Aorta (tissue), 5 donors: ENCODE measurements at places on chromosomes 4 and X. TPM values are rescaled to one million over a fixed set of nuclear protein-coding genes. Genes with fewer than 3 reads are reported as not detected.

DNA sequence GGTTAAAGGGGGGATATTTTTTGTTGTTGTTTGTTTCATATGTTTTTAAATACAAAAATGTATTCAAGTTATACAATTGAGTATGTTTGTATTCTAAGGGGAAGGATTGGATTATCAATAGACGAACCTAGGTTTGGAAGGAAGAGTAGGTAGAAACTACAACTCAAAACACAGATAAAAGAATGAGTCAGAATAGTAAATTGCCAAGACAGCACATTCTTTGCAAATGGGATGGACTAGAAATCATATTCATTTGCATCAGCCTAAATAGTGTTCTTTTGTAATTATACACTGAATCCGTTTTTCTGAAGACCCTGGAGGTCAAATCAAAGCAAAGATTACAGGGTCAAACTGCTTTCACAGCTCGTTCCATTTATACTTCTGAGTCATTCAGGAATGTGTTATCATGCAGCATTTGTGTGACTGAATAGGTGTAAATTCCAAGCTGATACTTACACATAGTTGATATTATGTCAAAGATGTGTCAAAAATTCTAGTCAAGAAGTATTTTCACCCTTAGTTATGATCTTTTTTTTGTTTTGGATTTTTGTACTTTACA is 273.3 kb upstream of the FAT4 start:
- no peak for DNase-seq
- H3K27me3 ChIP-seq: no peaks in the 10 kb centered on the region
- no peaks in the 10 kb centered on the region for H3K4me1 ChIP-seq
- H3K36me3 ChIP-seq: no peaks in the 10 kb centered on the region

DNA sequence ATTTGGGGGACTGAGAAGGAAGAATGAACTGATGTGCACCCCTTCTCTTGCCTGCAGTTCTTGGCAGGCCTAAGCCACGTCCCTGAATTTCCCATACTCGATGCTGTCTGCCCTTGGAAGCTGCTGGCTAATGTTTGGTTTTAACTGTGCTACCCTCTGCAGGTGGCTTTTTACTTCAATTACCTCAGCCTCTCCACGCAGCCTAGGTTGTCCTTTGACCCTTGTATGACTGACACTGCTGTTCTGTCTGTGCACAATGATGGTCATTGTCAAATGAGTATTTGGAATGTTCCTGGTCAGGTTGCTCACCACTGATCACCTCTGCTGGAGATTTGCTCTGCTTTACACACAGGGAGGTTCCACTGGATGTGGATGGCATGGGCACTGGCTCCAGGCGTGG is 137.1 kb downstream of the ZNF518B start:
- no peaks in the 10 kb centered on the region for H3K4me1 ChIP-seq
- DNase-seq: no peak
- H3K4me3 ChIP-seq: no peak overlapping the region
- no peaks in the 10 kb centered on the region for H3K36me3 ChIP-seq

CT47B1 gene
- total RNA-seq: not detected

DNA sequence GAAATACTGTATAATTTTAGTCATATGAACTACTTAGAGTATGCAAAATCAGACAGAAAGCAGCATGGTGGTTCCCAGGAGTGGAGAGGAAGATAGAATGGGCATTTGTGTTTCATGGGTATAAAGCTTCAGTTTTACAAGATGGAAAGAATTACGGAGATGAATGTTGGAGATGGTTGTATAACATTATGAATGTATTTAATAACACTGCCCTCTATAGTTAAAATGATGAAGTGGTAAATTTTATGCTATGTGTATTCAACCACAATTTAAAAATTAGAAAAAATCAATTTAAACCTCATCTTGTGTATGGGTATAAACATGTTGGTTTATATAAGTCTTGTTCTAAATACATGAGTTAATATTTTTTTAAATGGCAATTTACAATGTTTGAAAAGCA is 521.1 kb downstream of the FSTL5 start:
- H3K4me1 ChIP-seq: no peaks in the 10 kb centered on the region
- no peaks in the 10 kb centered on the region for H3K27me3 ChIP-seq
- DNase-seq: no peak
- H3K36me3 ChIP-seq: no peaks in the 10 kb centered on the region
- no peak overlapping the region for H3K4me3 ChIP-seq

- H3K27me3 ChIP-seq: no peaks in the 10 kb centered on the region
- H3K4me1 ChIP-seq: no peaks in the 10 kb centered on the region
- no peaks in the 10 kb centered on the region for H3K36me3 ChIP-seq
- DNase-seq: no peak
- no peak overlapping the region for H3K4me3 ChIP-seq
- no peak overlapping the region for H3K27ac ChIP-seq
Measured at GRCh38 chr4:108320061-108320460, 151.3 kb upstream of the LEF1 start.
